Naive B cell (primary cell): ENCODE measurements at places on chromosomes 7 and 10. TPM values are rescaled to one million over a fixed set of nuclear protein-coding genes. Genes with fewer than 3 reads are reported as not detected.

BAG3 gene
- polyA plus RNA-seq: 1.2 TPM

CNNM1 gene
- polyA plus RNA-seq: not detected

GIMAP6 gene
- polyA plus RNA-seq: 0.31 TPM

FGL2 gene
- 5.4 TPM for polyA plus RNA-seq

RPA3 gene
- polyA plus RNA-seq: 166 TPM

- H3K4me1 ChIP-seq: no peaks in the 10 kb centered on the region
- DNase-seq: no peak
- no peak overlapping the region for H3K27ac ChIP-seq
- H3K36me3 ChIP-seq: no peaks in the 10 kb centered on the region
These were observed 32.5 kb upstream of the VWDE start for GRCh38 chr7:12436126-12436525.

DNA sequence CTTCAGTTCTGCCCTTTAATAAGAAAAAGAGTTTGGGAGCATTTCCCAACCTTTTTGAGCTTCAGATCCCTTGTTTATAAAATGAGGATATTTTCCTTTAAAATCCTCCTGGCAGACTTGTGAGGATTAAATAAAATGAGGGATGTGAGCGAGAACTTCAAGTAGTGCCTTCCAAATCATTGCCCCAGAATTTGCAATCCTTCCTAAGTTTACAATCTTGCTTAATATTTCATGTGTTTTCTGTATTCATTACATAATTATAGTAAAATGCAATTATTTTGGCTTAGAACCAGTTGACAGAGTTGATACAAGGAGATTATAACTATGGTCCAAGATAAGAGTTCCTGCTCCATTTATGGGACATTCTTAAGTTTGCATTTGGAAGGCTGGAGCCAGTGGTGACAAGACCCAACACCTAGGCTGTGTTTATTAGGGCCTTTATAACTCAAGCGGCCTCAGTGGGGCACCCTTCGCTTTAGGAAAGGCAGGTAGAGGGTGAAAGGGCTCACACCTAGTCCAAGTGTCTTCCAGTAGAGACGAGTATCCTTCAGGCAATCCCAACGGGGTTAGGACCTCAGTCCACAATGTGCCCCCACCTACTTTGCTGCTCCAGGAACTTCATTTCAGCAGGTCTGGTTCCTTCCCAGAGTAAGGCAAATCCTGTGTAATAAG is 317.5 kb downstream of the WDR11 start:
- H3K4me3 ChIP-seq: no peak overlapping the region
- DNase-seq: no peak
- H3K36me3 ChIP-seq: no peaks in the 10 kb centered on the region
- H3K27me3 ChIP-seq: no peaks in the 10 kb centered on the region
- no peaks in the 10 kb centered on the region for H3K4me1 ChIP-seq

DNA sequence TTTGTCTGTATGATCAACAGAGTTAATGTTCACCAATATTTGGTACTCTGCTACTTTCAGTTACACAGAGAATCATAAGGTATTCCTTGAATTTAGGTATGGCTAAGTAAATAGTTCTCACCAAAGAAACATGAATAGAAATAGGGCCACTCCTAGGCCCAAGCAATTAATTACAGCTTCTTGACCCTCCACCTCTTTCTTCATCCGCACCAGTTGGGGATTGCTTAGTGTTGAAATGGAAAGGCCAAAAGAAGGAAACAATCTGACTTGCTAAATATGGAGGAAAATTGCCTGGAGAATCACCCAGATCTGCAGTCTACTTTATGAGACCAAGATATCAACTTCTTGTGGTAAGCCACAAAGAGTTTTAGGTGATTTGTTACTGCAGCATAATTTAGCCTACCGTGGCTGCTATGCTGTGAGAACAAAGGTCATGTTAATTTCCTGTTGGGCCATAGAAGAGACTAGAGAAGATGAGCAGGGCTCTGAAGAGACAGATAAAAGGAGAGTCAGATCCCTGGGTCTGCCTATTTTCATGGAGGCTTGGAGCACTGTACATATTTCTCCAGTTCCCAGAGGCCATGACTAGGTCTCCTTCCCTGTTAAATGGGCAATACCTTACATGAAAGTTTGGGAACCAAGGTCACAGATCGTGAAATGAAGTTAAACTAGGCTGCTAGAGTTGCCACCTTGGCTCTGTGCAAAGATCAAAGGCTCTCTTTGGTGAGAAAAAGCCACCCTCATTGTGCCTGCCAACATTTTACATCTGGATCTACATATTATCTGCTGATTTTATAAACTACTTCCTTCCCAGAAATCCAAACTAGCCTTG is 93.3 kb upstream of the GDF10 start:
- H3K27me3 ChIP-seq: no peaks in the 10 kb centered on the region
- peaks cover 4% of the 10 kb centered on the region for H3K36me3 ChIP-seq
- no peak overlapping the region for H3K27ac ChIP-seq
- no peaks in the 10 kb centered on the region for H3K4me1 ChIP-seq
- DNase-seq: no peak

GRCh38 chr7:24601600-24601999 is 28.3 kb downstream of the PALS2 start:
- no peak overlapping the region for H3K27ac ChIP-seq
- H3K4me3 ChIP-seq: no peak overlapping the region
- DNase-seq: no peak
- H3K4me1 ChIP-seq: peaks cover 29% of the 10 kb centered on the region

DNA sequence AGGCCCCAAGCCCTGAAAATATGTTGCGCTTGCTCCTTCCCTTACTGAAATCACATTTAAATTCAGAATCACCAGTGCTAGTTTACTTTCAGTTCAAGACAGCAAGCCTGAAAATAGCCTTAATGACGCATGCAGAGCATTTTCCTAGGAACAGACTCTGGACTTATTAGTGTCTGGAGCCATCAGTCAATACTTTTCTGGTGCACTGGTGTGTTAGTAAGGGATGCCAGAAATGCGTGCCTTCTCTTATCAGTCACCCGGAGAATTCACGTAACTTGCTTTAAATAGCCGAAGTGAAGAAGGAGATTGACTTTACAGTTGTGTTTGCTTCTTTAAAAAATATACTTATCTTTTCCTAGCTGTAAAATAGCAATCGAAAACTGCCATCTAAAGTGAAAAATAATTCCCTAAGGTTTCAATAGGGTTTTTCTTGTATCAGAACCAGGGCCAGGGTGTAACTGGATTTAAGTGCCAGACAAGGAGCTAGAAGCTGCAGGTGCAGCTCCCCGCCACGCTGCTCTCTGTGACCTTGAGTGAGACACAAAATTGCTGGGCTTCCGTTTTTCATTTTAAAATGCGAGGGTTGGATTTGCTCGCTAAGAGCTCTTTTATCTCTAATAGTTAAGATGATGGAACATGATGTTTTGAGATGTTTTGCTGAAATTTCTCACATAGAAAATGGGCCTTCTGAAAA is 177.8 kb downstream of the NSUN6 start:
- no peaks in the 10 kb centered on the region for H3K36me3 ChIP-seq
- no peak for DNase-seq
- H3K4me1 ChIP-seq: peaks cover 8% of the 10 kb centered on the region
- no peak overlapping the region for H3K27ac ChIP-seq
- H3K27me3 ChIP-seq: no peaks in the 10 kb centered on the region
- H3K4me3 ChIP-seq: no peak overlapping the region

DNA sequence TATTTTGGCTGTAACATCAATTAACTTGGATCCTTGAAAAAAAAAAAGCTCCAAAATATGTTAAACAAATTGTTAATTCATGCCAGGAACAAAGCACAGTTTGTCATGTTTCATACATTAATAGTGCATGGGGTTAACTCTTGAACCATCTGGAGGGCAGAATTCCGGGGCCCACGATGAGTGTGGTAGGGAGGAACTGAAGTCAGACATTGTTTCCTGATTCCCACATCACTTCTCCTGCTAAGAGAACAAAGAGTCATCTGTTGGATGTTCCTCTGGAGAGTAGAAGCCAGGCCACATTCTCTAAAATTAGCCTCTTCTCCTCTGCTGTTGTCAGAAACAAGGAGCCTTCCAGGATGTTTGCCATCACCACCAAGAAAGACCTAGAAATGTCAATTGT is 54.6 kb downstream of the TMEM178B start:
- no peak overlapping the region for H3K27ac ChIP-seq
- H3K4me3 ChIP-seq: no peak overlapping the region
- no peak for DNase-seq

- no peak overlapping the region for H3K4me3 ChIP-seq
- H3K36me3 ChIP-seq: no peaks in the 10 kb centered on the region
- H3K27me3 ChIP-seq: peaks cover 8% of the 10 kb centered on the region
- H3K27ac ChIP-seq: no peak overlapping the region
These were observed 11.8 kb downstream of the CPED1 start for GRCh38 chr7:121000081-121000983.

GRCh38 chr7:106062521-106062931 is 49.6 kb downstream of the SYPL1 start:
- no peaks in the 10 kb centered on the region for H3K36me3 ChIP-seq
- H3K27ac ChIP-seq: peak overlapping the region; percentile 93
- no peaks in the 10 kb centered on the region for H3K27me3 ChIP-seq
- DNase-seq: no peak
- peak overlapping the region; percentile 91 for H3K4me3 ChIP-seq
- H3K4me1 ChIP-seq: peaks cover 96% of the 10 kb centered on the region
